ENCODE measurements at places on chromosomes 5 and 9.

DNA sequence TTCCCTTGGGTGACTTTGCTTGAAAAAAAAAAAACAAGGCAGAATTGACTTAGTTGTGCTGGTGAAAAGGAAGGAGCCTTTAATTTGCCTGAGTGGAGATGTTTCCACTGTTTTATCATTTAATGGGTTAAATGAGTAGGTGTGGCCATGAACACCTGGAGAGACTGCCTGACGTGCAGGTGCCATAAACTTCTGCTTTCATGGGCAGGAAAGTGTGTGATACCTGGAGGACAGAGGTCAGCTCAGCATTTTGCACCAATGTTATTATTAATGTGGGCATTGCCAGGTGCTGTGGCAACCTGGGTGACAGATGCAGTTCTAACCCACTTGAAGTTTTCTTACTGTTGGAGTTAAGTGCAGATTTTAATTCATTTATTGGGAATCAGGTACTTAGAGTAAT lies 145.4 kb downstream of the CD180 start:
- DNase-seq = no peak

- no peak for DNase-seq
Observed at GRCh38 chr9:92242260-92243136, 51.0 kb downstream of the IARS1 start.

- no peak for DNase-seq
Observed at GRCh38 chr9:5696884-5697283, 68.0 kb downstream of the RIC1 start.

GRCh38 chr9:112601636-112602035 lies 115.0 kb downstream of the KIAA1958 start:
- no peak for DNase-seq

DNA sequence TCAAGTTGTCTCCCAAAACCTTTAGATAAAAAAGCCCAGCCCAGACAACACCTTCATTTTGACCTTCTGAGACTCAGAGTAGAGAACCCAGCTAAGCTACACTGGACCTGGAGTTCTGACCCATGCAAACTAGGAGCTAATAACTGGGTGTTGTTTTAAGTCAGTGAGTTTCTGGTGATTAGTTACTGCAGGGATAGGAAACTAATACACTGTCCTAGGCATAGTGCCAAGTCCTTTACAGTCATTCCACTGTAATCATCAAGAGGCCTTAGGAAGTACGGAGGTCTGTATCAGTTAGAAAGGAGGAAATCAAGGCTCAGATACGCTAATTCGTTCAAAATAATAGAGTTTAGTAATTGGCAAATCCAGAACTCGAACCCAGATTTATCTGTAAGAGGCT lies 197.9 kb downstream of the KCTD16 start:
- DNase-seq = no peak

GRCh38 chr9:34114436-34114835 lies 12.1 kb downstream of the DCAF12 start:
- DNase-seq = no peak

GRCh38 chr9:1267141-1267570 lies 217.0 kb downstream of the DMRT2 start:
- no peak for DNase-seq

Measured in B cell (primary cell).